Tibial artery (tissue), 4 donors: ENCODE measurements at places on chromosomes 3 and 15.

DNA sequence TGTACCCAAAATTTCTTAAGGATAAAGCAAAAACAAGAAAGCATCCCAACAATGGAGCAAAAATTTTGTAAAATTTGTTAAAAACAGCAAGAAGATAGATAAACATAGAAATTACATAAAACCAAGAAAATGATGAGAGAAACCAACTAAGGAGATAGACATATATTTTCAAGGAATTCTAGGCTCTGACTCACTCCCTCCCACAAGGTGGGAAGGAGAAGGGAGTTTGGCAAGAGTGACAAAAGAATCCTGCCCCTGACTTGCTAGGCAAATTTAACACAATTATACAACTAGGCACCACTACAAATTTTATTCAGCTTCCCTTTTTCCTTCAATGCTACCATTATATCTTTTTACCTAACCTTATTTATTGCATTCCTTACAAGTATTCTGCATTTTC, 70.9 kb downstream of the MYO9A start:
- no peak for DNase-seq

- DNase-seq = no peak
Observed at GRCh38 chr15:85771271-85771670, 23.5 kb downstream of the KLHL25 start.

DNA sequence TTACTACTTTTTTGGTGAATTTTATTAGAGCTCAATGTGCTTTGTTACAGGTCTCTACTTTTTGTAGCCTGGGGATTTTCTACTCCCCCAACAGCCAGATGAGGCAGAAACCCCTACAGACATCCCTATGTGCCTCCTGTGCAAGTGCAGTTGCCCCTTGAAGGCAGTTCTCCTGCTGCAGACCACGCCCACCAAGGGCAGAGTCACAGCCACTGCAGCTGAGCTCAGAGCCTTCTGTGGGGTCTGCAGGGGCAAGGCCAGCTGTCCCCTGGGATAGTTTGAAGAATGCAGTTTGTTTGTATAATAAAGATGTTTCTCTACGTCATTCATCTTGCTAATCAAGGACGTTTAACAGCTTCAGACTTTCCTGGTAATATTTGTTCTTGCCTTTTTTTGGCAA, 76.8 kb downstream of the NPAP1 start:
- DNase-seq = no peak

- no peak for DNase-seq
Observed at GRCh38 chr3:184525337-184526087, 36.1 kb upstream of the EPHB3 start.

GRCh38 chr3:130528120-130528519, 11.1 kb downstream of the COL6A6 start:
- DNase-seq = no peak

DNA sequence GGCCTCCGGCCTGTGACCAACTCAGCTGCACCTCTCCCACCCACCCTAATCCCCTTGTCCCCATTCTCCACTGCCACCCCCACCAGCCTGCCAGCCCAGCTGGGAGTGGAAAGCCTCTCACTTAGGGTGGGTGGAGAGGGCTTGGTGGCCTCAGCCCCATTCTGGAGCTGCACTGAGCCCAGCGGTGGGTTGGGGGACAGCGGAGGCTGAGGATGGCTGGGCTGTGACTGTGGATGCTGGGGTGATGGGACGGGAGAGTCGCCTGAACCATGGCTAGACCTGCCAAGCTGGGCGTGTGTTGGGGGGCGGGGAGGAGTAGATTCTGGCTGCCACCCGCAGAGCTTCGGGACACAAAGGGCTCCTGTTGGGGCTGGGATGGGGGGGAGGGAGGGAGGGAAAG, 1.8 kb downstream of the CLCN2 start:
- DNase-seq = no peak

DNA sequence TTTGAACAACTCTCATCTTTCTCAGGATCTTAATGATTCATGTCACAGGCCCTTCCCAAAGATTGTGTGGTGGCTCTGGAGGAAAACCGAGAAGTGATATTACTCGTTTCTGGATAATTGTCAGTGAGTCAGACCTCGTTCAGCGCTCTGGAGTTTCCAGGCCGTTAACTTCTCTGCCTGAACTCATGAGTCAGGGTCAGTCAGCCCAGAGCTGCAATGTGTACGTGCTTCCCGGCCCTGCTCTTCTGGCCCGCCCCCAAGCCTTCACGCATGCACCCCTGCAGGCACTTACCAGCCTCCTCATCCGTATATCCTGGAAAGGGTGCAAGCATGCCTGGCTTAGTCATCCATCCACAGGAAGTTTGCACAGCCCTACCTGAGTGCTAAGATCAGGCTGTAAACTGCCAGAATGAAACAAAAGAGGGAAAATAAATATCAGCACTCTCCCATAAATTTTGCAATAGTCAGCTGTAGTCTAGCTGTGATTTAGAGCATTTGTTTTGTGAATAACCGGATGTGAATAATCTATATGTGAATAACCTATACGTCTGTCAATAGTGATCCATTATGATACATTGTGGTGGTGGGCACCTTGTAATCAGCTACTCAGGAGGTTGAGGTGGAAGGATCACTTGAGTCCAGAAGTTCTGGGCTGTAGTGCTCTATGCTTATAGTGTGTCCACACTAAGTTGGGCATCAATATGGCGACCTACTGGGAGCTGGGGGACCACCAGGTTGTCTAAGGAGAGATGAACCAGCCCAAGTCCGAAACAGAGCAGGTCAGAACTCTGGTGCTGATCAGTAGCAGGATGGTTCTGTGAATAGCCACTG, 35.3 kb upstream of the SEMA4B start:
- DNase-seq = peak; percentile 92

DNA sequence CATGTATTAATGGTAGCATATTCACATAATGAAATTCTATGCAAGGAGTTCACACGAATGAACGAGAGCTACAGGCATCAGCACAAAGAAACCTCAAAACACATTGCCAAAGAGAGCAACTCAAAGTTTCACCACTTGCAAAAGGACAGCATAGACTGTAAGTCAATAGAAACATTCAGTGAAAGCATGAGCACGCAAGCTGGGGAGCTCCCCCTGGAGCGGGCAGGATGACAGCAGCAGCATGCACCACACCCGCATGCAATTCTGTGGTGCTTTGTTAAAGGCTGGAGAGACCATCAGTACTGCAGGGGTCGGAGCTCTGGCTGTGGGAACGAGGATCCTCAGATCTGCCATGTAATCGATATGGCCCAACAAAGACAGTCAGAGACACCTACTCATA, 18.7 kb downstream of the OCA2 start:
- DNase-seq = no peak

- DNase-seq = no peak
Observed at GRCh38 chr3:11328196-11328945, 56.2 kb downstream of the ATG7 start.

DNA sequence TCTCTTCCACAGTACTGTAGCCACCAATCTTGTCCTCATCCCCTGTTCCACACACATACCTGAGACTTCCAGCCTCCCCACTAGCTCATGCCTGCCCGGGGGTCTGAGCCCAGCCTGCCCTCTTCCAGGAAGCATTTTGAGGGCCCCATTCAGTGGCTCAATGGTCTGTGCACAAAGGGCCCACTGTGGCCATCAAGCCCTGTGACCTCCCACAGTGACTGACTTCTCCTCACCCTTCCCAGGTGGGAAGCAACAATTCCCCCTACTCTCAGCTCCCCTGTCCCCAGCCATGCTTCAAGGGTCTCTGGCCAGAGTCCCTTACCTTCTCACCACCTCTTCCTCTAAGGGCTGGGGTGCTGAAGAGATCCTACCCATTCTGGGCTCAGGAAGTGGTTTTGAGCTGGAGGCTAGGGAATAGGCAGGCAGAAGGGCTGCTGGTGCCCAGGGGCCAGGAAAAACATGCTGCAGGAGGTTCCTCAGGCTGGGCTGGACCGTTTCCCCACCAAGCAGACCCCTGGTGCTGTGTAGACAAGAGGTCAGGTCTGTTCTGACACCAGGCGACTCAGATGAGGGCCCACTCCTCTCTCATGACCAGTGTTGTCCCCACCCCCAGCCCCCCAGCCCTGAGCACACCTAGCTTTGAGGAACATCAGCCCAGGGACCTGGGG, 3.0 kb upstream of the KLF15 start:
- no peak for DNase-seq

GRCh38 chr3:64687781-64688604, at the start of gene ADAMTS9:
ADAMTS9 (minus strand) TSS chr3:64688000; CDS start chr3:64687657, 343 bp downstream.
- peak; percentile 89 for DNase-seq

- DNase-seq = no peak
Observed at GRCh38 chr3:48414376-48415250, 15.3 kb downstream of the PLXNB1 start.

- no peak for DNase-seq
Observed at GRCh38 chr3:49295489-49296058, 18.5 kb upstream of the C3orf62 start.

DNA sequence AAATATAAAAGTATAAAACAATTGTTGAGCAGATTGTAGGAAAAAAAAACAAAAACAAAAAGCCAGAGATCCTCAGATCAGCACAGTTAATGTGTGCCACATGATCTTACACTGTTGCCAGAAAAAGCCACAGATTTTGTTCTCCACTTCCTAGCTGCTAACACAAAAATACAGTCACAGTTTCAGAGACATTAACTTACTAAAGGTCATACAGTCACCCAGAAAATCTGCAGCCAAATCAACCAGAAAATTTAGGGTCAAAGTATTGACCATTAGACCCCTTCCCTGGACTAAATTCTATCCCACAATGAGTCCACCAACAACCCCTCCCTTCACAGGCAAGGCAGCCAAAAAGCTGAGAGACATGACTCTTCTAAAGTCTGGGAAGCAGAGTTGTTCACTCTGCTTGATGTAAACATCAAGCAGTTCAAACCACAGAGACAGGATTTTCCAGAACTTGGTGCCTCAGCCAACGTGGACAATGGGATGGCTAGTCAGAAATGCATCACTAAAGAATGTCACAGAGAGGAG, 59.1 kb downstream of the SST start:
- no peak for DNase-seq

GRCh38 chr3:59655418-59656015, 605.7 kb upstream of the CFAP20DC start:
- DNase-seq = no peak

DNA sequence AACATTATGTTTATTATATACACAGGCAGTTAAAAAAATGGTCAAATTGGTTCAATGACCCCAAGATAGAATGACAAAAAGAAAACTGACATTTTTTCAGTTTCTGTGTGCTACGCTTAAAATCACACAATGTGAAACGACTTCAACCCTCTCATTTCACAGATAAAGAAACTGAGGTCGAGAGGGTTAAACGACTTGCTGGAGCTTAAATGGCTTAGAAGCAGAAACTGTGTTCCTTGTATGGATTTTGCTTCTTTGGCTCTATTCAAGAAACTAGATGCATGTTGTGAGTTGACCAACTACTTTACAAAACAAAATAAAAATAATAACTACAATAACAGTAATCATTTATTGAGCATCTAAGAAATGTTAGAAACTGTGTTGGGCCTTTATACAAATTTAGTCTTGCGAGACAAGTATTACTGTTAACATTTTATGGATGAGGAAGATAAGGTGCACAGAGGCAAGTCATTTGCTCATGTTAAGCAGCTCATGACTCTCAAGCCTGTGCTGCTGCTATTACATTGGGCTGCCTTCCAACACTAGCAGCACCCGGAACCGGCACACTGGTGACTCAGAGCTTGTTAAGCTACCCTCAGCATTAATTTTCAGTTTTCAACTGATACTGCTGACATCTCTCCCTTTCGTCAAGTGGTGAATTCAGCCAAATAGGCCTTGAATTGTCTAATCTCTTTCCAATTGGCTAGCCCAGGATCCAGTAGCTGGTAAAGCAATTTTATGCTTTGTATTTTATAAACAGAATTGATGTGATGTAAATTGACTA, 487.6 kb downstream of the NAALADL2 start:
- DNase-seq = peak; percentile 64

DNA sequence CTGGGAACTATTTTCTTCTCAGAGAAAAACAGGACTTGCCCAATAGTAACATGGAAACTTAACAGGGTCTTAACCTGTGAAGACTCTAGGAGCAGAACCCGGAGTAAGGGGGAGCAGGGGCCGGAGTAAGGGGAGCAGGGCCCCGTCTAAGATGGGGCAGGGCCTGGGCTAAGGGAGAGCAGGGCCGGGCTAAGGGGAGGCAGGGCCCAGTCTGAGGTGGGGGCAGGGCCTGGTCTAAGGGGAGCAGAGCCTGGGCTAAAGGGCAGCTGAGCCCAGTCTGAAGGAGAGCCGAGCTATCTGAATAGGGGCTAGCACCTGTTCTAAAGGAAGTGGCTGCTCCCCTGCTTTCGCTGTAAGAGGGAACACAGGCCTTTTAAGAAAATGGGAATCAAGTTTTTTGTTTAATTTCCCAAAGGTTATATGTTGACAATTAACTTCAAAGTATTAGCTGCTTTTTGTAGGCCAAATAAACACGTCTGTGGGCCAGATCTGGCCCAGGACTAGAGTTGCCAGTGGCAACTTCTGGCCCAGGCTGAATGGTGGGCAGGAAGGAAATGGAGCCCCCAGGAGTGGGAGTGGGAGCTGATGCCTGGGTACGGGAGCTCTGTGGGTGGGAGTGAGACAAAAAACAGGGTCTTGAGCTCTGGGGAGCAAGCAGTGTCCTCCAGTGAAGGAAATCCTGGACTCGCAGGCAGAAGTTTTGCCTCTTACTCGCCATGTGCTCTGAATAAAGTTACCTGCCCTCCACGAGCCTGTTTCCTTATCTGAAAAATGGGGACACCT, 32.5 kb downstream of the CSPG4 start:
- DNase-seq = no peak
